ENCODE measurements at places on chromosomes 6 and 20.

DNA sequence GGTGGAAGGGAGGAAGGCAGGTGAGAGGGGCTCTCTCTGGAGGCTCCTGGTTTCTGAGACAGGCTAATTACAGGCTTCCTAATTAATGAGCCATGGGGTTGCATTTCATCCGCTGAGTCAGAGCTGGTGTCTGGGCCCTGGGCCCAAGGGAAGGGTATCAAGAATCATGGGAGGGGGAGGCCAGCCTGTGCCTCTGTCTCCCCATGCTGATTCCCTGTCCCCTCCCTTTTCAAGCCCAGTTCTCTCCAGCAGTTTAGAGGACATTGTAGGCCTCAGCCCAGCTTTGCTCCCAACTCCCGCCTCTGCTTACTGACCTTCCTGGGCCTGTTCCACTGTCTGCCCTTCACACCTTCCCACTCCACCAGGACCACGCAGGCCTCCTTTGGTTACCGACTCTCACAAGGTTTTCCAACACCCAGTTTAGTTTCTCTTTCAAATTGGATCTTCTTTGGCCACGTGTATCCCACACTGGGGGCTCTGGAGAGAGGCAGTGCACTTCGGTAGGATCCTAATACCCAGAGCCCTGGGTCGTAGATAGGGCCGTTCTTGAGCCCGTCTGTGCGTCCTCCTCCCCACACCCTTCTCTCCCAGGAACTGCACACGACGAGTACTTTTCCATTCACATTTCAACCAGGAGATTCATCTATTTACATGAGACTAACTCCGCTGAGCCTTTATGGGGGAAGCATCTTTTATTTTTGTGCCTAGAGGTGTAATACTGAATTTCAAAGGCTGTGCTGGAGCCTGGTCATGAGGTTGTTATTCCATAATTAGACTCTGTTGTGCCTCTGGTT, 18.2 kb upstream of the AVP start:
- DNase-seq = no peak

GRCh38 chr20:21511485-21511849, 2.4 kb downstream of the NKX2-2 start:
- DNase-seq = no peak

DNA sequence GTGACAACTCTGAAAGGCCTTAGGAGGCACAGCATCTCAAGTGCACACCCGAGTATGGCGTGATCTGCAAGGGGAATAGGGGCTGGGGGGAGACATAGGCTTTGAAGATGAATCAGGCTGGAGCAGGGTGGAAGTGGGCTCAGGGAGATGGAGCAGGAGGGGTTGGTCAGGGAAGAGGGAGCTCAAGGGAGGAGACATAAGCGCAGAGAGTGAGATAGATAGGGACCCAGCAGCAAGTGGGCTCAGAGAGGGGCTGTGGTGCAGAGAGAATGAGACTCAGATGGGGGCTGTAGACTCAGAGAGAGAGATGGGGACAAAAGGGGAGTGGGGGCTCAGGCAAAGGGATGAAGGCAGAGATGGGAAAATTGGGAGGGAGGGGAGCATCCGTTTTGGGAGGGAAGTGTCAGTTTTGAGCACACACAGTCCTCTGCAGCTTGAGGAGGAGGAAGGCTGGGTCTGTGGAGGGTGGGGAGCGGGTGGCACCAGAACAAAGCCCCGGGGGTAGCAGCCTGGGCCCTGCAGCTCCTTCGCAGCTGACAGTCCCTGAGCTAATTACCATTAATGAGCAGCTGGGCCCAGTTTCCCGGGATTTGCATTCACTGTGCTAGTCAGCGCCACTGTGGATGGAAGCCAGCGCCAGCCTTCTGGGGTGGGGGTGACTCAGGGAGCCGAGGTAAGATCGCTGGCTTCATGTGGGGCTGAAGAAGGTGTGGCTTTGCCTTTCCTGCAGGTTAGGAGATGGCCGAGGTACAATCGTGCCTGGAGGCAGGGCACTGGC, 18.7 kb downstream of the SRXN1 start:
- DNase-seq = no peak

- DNase-seq = no peak
These were observed 51.5 kb downstream of the DHX35 start for GRCh38 chr20:39013662-39014109.

- DNase-seq = no peak
These were observed 7.5 kb upstream of the GLP1R start for GRCh38 chr6:39041072-39041471.

DNA sequence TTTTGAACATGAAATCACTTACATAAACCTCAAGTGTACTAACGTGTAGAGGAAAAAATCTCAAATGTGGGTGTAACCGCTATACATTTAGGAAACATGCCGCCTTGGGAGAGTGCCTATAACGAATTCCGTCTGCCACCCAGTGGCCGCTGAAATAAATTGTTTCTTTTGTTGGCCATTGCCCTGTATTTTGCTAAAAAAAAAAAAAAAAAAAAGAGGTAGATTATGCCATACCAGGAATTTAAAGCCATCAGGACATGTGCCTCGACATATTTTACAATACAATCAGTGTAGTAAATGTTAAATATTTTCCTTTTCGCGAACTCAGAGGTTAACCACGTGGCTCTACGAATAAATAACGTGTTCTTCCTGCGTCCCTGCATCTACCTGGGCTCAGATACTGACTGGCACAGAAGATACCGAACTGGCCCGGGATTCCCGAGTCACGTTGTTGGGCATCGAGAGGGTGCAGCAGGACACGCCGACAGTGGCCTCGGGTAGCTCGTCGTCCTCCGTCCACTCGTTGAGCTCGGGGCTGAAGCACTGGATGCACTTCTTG, 14.3 kb downstream of the KLHL31 start:
- peak; percentile 81 for DNase-seq

DNA sequence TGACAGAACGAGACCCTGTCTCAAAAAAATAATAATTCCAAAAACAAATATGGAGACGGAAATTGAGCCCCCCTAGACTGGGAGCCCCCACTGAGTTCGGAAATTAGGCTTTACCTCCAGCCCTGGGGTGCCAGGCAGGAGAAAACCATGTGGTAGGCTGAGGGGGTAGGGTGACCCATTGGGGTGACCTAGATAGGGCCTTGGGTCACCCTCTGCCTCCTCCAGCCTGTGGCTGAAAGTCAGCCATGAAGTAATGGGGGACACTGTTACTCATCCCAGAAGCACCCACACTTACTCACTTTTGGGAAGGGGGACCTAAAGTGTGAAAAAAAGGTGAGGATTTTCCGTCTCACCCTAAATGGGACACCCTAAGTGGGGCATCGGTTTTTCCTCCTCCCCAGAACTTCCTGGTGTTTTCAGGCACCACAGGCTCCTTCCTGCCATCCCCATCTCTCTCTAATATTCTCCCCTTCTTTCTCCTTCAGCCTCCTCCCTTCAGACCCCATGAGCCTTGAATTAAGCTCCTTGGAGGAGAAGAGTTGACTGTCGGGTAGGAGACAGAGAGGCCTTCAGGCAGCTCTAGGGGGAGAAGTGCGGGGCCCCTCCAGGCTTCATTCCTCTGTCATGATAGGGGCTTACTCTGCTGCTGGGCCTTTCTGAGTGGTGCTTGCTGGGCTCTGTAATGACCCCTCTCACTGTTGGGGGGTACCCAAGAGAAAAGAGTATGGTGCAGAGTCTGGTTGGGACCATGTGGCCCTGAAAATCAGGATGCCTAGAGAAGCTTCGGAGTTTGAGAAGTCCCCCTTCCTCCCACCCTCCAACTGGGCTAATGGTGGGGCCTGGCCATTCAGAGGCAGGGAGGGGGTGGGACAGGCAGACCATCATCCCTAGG, 2.4 kb downstream of the LTB start:
- DNase-seq = no peak

DNA sequence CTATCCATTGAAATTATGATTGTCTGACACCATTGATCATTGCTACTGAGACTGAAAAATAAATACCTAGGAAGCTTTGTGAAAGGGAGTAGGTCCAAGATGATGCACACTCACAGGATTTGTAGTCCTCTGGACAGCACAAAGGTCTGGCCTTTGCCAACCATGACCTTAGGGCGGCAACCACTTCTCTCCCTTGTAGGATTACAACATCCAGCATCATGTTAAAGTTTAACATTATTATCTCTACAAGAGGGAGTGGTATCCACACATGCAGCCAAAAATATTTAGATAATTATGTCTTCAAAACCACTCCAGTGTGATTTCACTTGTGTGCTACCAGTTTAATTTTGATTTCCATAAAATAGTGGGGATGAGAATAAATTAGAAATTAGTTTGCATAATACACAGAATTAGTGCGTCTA, 51.1 kb upstream of the NHSL1 start:
- no peak for DNase-seq

- DNase-seq = no peak
These were observed 455.2 kb downstream of the PLCB1 start for GRCh38 chr20:8587251-8587650.

GRCh38 chr6:63740709-63741108, 105.1 kb downstream of the PHF3 start:
- DNase-seq = no peak

DNA sequence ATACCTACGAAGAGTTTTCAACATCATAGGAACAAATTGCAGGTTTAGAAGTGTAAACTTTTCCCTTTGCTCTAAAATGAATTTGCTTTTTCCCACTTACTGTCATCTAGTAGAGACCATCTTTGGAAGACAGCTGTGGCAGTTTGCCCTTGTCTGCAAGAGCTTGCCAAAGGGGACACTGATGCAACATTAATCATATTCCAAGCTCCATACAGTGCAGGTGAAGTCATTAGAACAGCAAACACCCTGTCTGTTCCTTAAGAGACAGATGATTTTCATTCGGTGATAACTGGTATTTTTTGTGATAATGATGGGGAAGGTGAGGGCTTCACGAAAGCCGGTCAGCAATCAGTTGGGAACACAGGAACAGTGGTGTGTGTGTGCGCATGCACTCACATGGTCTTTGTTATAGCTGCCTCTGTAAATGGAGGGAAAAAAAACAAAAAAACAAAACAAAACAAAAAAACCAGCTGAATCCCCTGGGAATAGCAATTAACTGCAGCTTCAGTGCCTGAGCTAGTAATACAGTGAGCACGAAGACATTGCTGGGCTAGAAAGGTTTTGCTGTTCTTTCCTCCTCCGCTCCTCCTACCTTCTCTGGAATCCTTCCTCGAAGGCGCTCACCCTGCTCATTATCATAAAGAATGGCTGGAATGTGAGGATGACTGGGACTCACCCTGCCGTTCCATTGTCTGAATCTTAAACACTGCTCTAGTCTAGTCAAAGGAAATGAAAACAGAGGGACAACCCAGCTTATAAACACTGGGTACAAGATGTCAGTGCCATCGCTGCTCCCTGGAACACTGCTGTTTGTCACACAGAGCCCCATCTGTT, 35.2 kb upstream of the KIF13A start:
- no peak for DNase-seq

GRCh38 chr6:25127076-25127837, 151.9 kb upstream of the CARMIL1 start:
- DNase-seq = no peak

DNA sequence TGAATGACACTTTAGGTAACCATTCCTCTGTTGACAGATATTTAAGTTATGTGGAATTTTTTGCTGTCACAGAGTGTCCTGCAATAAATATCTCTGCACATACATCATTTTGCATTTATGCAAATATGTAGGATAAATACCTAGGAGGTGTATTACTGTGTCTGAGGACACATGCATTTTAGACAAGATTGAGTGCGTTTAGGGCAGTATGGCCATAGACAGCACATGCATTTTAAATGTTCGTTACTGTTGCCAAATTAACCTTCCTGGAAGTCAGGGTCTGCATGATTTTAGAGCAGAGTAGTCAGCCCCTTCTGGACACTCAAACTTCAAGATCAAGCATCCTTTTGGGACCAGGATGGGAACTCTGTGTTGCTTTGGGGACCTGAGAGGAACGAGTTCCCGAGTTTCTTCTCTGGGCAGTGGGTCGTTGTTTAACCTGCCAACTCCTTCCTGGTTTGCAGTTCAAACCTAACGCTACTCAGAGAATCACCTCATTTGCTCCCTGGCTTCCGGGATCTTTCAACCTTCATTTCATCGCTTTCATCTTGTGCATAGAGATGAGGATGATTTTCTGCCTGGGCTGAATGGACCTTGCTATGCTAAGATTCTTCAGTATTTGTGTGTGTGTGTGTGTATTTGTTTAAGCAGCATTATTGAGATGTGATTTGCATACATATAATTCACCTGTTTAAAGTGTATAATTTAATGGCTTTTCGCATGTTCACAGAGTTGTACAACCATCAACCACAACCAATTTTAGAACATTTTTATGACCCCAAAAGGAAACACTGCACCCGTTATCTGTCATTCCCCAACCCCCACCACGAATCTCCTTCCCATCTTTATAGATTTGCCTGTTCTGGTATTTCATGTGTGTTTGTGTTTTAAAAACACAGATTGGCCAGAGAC, 9.8 kb downstream of the BCAS4 start:
- DNase-seq = peak; percentile 58

DNA sequence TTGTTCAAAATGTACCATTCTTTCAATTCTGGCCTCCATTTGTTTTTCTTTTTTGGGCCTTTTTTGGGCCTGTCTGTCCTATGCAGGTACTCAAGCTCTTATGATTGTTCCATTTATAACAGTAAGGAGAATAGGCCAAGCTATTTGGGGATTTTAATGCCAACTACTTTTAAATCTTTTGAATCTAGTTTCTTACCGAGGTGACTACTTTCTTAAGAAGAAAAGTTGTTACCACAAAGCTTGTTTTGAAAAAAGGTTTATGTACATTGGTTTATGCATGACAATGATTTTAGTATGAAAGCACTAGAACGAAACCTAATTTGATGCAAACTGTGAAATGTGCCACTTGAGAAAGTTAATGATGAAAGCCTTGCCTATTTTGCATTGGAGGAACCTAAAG, 98.3 kb upstream of the MTHFD1L start:
- no peak for DNase-seq

DNA sequence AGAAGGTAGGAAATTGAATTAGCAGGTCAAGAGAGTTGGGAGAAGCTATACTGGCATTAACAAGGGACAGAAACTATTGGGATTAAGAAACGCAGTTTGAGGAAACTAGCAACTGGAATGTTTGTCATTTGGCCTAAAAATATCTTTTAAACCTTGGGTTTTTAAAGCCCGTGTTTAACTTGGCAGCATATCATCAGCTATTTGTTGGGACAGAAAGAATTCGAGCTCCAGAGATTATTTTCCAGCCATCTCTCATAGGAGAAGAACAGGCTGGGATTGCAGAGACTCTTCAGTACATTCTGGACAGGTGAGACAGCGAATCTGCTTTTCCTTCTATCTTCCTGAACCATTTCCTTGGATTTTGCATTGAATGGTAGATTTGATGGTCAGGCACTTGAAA, 17.8 kb downstream of the ACTR5 start:
- no peak for DNase-seq

- DNase-seq = no peak
These were observed 330.1 kb downstream of the RIMS1 start for GRCh38 chr6:72216222-72217068.
